ENCODE measurements at places on chromosomes 12 and 14.
A peak's percentile ranks its signal among the peaks of the same experiment; 100 is the strongest.

- no peak for DNase-seq
Observed at GRCh38 chr14:43877351-43877960, 629.6 kb downstream of the FSCB start.

GRCh38 chr12:6062757-6063735, 61.4 kb downstream of the VWF start:
- DNase-seq: peak; percentile 90

- DNase-seq: peak; percentile 99
Observed at GRCh38 chr12:63843721-63844390, 644 bp upstream of the SRGAP1 start.

DNA sequence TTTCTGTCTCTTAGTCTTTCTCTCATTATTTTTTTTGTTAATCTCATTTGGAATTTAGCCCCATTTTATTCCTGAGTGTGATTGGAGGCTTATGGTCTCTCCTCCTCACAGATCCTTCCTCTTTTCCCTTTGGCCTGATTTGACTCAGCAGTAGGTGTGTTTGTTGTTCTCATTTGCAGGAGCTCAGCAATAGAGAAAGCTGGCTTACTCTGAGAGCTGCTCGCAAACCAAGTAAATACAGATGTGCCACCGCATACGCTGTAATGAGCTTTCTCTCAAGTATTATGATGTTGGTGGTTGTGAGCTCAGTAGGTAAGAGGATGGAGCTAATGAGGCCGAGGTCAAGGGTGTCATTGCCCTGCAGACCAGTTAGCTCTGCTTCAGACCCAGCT, 206.5 kb downstream of the ETV6 start:
- no peak for DNase-seq

- DNase-seq: no peak
Observed at GRCh38 chr14:26293909-26294308, 303.9 kb downstream of the NOVA1 start.

DNA sequence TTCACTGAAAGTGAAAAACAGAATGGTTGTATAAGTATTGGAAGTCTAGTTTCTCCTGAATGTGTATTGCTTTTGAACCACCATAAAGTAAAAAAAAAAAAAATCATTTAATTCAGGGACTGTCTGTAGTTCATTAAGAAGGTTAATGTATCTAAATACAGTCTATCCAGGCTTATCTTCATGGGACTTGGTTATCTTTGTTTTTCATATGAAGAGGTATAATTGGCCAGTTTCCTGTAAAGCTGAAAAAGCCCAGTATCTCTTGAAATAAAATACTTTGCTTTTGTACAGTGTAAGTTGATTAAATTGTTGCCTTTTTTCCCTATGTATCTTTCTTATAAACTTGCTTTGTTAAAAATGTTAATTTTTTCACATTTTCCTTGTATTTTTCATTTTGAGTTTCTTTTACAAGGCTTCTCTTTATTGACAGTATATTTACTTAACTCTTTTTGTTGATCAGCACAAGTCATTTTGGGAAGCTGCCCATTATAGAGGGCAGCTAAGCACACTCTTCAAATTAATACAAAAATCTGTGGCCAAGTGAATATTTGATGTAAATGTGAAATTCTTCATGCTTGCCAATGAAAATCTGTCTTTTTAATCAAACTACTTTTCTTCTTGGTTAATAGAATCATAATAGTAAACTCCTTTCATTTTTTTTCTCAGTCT, 156.0 kb downstream of the TMTC3 start:
- no peak for DNase-seq

GRCh38 chr14:70692210-70692609, 50.5 kb downstream of the TTC9 start:
- no peak for DNase-seq

DNA sequence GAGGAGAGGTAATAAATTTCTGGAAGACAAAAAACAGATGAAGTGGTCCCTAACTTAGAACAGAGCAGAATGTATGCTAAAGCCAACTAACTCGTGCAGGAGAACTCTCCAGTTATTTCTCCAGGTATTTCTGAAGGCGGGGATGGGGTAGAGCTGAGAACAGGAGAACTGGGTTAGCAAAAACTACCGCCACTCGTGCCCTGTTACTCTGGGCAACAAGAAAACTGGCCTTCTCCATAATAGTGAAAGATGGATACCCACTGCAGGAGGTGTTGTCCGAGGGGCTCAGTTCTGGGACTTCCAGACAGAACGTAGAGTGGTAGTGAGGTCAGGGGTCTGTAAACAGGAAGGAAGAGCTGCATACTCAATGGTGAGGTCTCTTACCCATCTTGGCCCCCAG, 187.3 kb upstream of the FRMD6 start:
- DNase-seq: no peak

- DNase-seq: no peak
Observed at GRCh38 chr12:106174876-106175275, 36.1 kb upstream of the NUAK1 start.

DNA sequence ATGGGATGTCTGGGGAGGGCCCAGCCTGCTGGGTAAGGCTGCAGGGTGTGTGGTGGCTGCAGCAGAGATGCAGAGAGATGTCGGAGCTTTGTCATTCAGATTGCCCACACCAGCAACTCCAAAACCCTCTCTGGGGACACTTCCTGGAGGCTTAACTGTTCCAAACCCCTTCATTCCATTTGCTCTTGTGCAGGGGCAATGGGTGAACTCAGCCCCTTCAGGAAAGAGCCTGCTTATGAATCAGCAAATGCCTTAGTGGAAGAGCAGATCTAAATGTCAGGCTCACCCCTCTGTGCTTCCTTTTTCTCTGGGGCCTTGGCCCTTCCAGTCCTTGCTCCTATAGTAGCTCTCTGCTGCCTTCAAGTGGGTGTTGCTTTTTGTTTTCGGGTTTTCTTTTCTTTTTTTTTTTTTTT, 36.7 kb upstream of the GPATCH2L start:
- no peak for DNase-seq

- DNase-seq: no peak
Observed at GRCh38 chr14:90440021-90440451, 43.2 kb downstream of the CALM1 start.

GRCh38 chr12:103128862-103129501, 171.5 kb downstream of the ASCL1 start:
- DNase-seq: peak; percentile 18

DNA sequence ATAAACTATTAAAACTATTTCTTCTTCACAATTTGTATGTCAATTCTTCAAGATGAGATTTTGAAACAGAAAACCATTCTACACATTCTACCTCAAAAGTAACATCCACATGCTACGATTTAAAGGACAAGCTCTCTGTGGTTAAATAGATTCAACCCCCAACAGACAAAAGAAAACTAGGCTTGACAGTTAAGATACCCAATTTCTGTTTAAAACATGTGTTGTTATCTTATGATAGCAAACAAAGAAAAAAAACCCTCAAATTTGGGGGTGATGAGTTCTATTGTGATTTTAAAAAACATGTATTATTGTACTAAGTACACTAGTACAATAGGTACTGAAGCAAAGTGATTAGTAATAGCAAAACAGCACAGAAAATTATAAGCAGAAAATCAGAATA, 33.8 kb downstream of the ATF7 start:
- DNase-seq: no peak

GRCh38 chr14:28097585-28097984, 669.0 kb upstream of the FOXG1 start:
- DNase-seq: no peak

DNA sequence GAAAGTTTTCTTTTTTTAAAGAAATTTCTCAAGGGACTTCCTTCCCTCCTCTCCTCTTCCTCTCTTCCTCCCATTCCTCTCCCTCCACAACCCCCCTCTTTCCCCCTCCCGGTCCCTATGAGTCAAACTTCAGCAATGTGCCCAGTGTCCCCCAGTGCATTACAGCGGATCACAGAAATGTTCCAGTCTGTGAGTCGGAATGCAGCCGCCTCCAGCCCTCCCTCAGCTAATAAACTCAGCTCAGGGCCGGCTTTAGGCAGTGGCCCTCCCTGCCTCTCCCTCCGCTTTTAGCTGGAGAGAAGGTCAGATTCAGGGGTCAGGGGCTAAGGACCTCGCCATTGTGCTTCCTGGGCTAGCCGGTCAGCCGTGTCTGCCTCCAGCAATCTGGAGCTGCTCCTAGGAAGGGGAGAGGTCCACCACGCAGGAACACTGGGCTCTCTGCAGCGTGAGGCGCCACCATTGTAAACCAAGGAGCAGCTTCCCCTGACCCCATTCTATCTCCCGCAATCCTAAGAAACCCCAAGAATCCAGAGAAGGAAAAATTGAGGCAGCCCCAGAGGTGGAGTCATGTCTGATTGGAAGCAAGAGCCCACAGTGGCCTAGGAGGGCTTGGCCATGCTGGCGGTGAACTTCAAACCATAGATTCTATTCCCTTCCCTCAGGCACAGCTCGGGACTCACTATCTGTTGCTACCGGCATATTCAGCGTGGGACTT, 1.1 kb upstream of the HDAC7 start:
- peak; percentile 100 for DNase-seq

GRCh38 chr12:123721245-123721644, 9.1 kb downstream of the ATP6V0A2 start:
- no peak for DNase-seq

GRCh38 chr14:36068777-36069534, 107.6 kb downstream of the PTCSC3 start:
- DNase-seq: peak; percentile 77

DNA sequence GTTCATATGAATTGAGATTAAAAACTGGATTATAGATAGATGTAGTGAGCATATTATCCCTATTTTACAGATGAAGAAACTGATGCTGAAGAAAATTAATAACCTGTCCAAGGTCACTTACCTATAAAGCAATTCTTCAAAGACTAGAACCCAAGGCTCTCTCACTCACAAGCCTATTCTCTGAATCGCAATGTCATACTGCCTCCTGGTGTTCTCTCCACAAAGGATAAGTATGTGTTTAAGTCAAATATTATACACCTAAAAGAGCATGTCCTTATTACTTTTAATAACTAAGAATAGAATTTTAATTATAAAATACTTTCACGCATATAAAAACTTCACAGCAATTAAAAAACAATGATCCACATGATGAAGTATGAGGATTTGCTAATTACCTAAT, 721.3 kb upstream of the USP15 start:
- DNase-seq: no peak

GRCh38 chr14:54857830-54858269, 44.8 kb downstream of the GCH1 start:
- DNase-seq: no peak

DNA sequence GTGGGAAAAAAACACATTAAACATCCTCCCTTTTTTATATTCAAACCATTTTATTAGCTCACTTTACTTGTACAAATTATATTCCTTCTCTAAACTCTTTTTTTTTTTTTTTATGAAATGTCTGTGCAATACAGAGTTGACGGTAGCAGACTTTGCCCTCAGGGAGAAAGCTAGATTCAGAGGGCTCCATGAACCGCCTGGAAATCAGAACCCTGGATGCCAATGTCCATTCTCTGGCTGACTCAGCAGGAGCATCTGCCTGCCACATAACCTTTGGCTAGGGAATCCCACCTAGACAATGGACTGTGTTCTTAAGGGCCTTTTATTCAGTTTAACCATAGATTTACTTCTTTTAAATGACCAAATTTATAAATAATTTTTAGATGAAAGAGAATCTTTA, 467.0 kb downstream of the MDGA2 start:
- DNase-seq: no peak

DNA sequence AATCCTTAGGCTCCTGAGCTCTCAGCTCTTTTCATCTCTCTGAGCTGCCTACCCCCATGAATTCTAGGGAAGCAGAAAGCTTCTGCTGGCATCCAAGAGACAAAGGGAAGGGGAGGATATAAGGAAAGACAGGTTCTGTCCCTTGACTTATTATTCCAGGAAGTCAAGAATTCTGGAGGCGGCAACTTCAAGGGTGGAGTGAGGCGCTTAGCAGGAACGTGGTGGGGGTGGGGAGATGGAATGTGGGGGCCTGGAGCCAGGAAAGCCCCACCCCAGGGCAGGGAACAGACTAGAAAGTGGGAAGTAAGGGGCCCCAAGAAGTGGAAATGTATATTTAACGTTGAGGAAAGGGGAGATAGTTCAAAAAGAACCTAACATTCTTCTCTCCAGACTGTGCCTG, 1.4 kb downstream of the CALCOCO1 start:
- no peak for DNase-seq

DNA sequence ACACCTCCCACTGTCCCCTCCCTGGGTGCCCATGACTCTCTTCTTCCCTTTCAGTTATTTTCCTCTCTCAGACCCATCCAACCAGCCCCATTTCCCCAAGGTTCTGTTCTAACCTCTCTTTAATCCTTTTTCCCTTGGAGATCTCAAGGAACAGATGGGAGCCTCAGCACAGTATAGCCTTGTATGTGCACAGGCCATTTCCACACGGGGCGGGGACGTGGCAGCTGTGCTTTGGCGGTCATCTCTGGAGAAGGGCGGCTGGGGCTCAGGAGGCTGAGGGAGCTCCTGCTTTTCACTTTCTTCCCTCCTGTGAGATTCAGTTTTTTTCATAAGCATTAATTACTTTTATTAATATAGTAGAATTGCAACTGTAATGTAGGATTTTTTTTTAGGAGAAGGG, 212.2 kb downstream of the ZFP36L1 start:
- DNase-seq: no peak

All from osteoblast (primary cell).